ENCODE measurements at places on chromosomes 5 and 9. TPM values are rescaled to one million over a fixed set of nuclear protein-coding genes. Genes with fewer than 3 reads are reported as not detected.
A peak's percentile ranks its signal among the peaks of the same experiment; 100 is the strongest.

- no peaks in the 10 kb centered on the region for H3K27me3 ChIP-seq
- DNase-seq = no peak
- no peaks in the 10 kb centered on the region for H3K36me3 ChIP-seq
- H3K4me1 ChIP-seq = no peaks in the 10 kb centered on the region
Measured at GRCh38 chr9:83291196-83291595, 228.3 kb upstream of the RASEF start.

- peaks cover 4% of the 10 kb centered on the region for H3K36me3 ChIP-seq
- H3K27ac ChIP-seq = no peak overlapping the region
- H3K4me3 ChIP-seq = no peak overlapping the region
- no peak for DNase-seq
Measured at GRCh38 chr9:90770927-90771326, 30.7 kb upstream of the SYK start.

GRCh38 chr9:88932766-88933165 lies 58.5 kb upstream of the S1PR3 start:
- H3K4me1 ChIP-seq = no peaks in the 10 kb centered on the region
- peaks cover 62% of the 10 kb centered on the region for H3K27me3 ChIP-seq
- no peak for DNase-seq
- H3K36me3 ChIP-seq = peaks cover 4% of the 10 kb centered on the region
- H3K4me3 ChIP-seq = no peak overlapping the region

Gene YTHDC2
- total RNA-seq = 23.1 TPM

Gene CCDC112
- 0.29 TPM for total RNA-seq

GRCh38 chr5:171493646-171494393 lies 74.4 kb downstream of the FGF18 start:
- no peaks in the 10 kb centered on the region for H3K27me3 ChIP-seq
- no peaks in the 10 kb centered on the region for H3K4me1 ChIP-seq
- H3K36me3 ChIP-seq = no peaks in the 10 kb centered on the region

- H3K27ac ChIP-seq = no peak overlapping the region
- H3K4me1 ChIP-seq = no peaks in the 10 kb centered on the region
Measured at GRCh38 chr5:89769975-89770374, 639.6 kb downstream of the CETN3 start.

DNA sequence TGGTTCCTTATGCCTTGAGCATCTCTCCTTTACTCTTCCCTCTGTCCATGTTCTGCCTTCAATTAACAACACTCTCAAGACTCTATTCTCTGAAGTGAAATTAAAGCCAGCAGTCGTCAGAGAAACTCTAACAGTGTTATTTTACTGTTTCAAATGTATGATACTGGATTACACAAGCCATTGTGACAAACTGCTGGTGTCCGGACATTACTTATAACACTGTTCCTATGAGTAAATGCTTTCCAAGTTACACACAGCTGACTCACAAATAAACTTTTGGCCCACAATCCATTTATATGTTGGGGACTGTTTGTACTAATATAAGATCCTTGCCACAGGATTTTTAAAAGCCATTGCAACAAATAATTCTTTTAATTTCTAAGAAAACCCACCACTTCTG lies 63.2 kb upstream of the GHR start:
- no peak for DNase-seq
- H3K4me1 ChIP-seq = no peaks in the 10 kb centered on the region
- H3K36me3 ChIP-seq = peaks cover 4% of the 10 kb centered on the region
- no peaks in the 10 kb centered on the region for H3K27me3 ChIP-seq
- no peak overlapping the region for H3K4me3 ChIP-seq

Gene TERT
- not detected for total RNA-seq

Gene ADAMTSL1
- not detected for total RNA-seq

- peaks cover 3% of the 10 kb centered on the region for H3K4me1 ChIP-seq
- no peak for DNase-seq
Measured at GRCh38 chr9:92637326-92637725, 32.6 kb downstream of the IPPK start.

GRCh38 chr9:90802386-90802985 lies 867 bp downstream of the SYK start:
- DNase-seq = no peak
- peaks cover 7% of the 10 kb centered on the region for H3K27me3 ChIP-seq
- H3K36me3 ChIP-seq = no peaks in the 10 kb centered on the region
- H3K4me3 ChIP-seq = peak overlapping the region; percentile 87
- H3K4me1 ChIP-seq = peaks cover 40% of the 10 kb centered on the region
- peak overlapping the region; percentile 76 for H3K27ac ChIP-seq

Measured in natural killer cell treated with Interleukin-12 subunit alpha and Interleukin-12 subunit beta and Interleukin-15 and Interleukin-18, amount 100 ng/mL, for 72 hours (primary cell).